ENCODE measurements at places on chromosomes 2 and 18. TPM values are rescaled to one million over a fixed set of nuclear protein-coding genes. Genes with fewer than 3 reads are reported as not detected.

Gene KRCC1
- 16.9 TPM for polyA plus RNA-seq

Gene TCF7L1
- 11.9 TPM for polyA plus RNA-seq

Gene KLHL41
- polyA plus RNA-seq, result 11.7 TPM

Gene ANKRD29
- 9.1 TPM for polyA plus RNA-seq

Gene CNDP1
- polyA plus RNA-seq, result 0.40 TPM

Gene SERPINE2
- 145 TPM for polyA plus RNA-seq

Gene CPO
- polyA plus RNA-seq, result 0.90 TPM

Gene CAVIN2
- polyA plus RNA-seq, result 3.3 TPM

Gene TUBA3E
- polyA plus RNA-seq, result 386 TPM

Gene PKDCC
- polyA plus RNA-seq, result 121 TPM

Gene CFAP53
- 72.8 TPM for polyA plus RNA-seq

Gene GLI2
- polyA plus RNA-seq, result 5.1 TPM

Gene SULT1C3
- not detected for polyA plus RNA-seq

Gene CHST10
- polyA plus RNA-seq, result 14.8 TPM

Gene CD8A
- polyA plus RNA-seq, result 2.9 TPM

Gene PROKR1
- 0.36 TPM for polyA plus RNA-seq

Gene HNMT
- 13.6 TPM for polyA plus RNA-seq

Gene UGT1A3
- not detected for polyA plus RNA-seq

Gene MC4R
- not detected for polyA plus RNA-seq

Gene TACR1
- polyA plus RNA-seq, result 0.38 TPM

Gene GRHL1
- 4.6 TPM for polyA plus RNA-seq

Gene OTOF
- polyA plus RNA-seq, result 1.6 TPM

Gene UGT1A8
- not detected for polyA plus RNA-seq

Gene SPOPL
- 9.1 TPM for polyA plus RNA-seq

Measured in testis (tissue), 5 donors.